ENCODE measurements at places on chromosomes 5 and 9.
A peak's percentile ranks its signal among the peaks of the same experiment; 100 is the strongest.

DNA sequence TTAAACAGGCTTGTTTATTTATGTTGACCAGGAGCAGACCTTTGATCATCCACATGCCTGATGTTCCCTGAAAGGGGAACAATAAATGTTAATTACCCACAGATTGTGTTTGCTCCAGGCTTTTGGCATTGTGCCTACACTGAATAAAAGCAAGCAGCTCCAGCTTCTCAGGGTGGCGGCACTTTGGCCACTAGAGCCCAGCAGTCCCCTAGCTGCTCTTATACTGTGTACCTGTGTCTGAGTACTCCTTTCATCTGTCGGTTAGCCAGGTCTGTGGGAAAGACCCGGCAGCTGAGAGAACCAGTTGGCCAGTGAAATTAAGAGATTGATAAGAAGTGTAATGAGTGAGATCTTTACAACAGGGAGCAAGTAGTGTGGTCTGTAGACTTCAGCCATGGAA lies 254.8 kb upstream of the FTMT start:
- DNase-seq, result no peak

DNA sequence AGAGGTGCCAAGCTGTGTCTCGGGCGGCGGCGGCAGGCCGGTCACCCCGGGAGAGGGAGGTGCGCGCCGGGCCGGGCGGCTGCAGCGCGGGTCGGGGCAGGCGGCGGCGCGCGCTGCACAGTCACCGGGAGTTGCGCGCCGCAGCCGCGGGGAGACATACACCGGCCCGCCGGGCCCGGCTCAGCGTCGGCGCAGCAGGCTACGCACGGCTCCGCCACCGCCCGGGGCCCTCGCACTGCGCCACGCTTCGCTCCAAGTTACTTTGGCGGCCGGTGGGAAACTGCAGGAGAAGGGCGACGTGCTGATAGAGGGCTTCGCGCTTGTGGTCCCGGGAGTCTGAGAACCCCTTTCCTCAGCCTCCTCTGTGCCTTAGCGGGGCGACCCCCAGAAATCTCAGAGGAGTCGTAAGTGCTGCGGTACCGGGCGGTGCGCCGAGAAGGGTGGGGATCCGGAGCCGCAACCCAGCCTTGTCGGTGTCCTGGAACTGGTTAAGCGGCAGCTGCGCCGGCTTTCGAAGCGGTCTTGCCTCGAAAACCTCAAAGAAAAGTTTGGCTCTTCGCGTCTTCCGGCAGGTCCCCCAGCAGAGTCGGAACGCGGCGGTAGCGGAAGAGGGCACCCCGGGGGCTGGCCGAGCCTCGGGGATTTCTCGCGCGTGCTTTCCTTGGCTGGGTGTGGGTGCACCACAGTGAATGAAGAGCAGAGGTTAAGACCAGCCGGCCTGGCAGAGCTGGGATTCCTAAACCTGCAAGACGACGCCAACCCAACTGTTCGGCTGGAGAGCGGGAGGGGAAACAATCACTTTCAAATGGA lies at the start of gene EFNA5:
Gene EFNA5 (minus strand): TSS at position 6 of the 810 bp plus-strand sequence.
- DNase-seq, result peak; percentile 11

- no peak for DNase-seq
Observed at GRCh38 chr5:77558266-77558665, 66.2 kb upstream of the WDR41 start.

DNA sequence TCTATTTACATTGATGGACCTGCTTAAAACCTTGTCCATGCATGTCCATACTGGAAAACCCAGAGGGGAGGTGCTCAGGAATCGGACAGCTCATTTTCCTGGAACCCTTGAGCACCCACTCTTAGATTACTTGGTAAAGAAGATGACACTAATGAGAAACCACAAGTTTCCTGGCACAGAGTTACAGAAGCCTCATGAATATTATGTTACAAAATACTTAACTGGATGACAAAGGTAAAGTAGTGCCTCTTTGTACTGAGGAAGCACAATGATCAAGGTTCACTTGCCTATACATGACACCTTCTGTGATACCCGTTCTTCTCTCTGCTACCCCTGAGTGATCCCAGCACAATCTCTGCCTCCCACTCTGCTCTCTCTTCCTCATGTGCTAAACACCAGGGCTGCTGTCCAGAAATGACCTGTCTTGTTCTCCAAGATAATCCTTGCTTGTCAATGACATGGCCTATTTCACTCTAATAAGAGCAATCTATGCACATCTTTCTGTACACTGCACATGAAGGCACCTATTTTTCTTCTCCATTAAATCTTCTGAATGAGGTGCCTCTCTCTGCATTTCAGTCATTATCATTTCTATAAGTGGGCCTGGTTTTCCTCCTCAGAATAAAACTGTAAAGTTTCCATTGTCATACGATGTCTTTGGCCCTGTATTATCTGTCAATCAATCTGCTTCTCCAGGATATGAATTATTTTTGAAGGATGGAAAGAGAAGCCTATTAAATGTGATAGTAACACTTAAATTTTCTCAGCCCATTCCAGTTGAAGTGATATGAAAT lies 684.0 kb upstream of the ACO1 start:
- DNase-seq, result no peak

GRCh38 chr5:526456-527088 lies 2.3 kb upstream of the SLC9A3 start:
- DNase-seq, result no peak

- DNase-seq, result no peak
Observed at GRCh38 chr5:171997011-171997410, 9.4 kb downstream of the FBXW11 start.

- peak; percentile 100 for DNase-seq
Observed at GRCh38 chr5:32312595-32313332, at the start of gene MTMR12. TSS of gene MTMR12 (minus strand) at chr5:32312939. CDS start at chr5:32312838, 101 bp downstream.

DNA sequence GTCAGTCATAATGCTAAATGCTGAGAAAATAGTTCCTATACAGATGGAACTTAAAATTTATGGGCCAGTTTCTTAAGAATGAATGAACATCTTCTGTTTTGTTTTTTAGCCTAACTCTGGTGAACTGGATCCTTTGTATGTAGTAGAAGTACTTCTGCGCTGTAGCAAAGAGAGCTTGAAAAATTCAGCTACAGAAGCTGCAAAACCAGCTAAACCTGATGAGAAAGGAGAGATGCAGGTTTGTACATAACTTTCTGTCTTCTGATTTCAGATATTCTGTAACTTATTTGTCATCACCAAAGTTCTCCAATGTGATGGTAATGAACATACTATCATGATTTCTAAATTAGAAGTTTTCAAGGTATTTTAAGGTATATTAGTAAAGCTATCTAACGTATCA lies 80.1 kb downstream of the MTREX start:
- no peak for DNase-seq

DNA sequence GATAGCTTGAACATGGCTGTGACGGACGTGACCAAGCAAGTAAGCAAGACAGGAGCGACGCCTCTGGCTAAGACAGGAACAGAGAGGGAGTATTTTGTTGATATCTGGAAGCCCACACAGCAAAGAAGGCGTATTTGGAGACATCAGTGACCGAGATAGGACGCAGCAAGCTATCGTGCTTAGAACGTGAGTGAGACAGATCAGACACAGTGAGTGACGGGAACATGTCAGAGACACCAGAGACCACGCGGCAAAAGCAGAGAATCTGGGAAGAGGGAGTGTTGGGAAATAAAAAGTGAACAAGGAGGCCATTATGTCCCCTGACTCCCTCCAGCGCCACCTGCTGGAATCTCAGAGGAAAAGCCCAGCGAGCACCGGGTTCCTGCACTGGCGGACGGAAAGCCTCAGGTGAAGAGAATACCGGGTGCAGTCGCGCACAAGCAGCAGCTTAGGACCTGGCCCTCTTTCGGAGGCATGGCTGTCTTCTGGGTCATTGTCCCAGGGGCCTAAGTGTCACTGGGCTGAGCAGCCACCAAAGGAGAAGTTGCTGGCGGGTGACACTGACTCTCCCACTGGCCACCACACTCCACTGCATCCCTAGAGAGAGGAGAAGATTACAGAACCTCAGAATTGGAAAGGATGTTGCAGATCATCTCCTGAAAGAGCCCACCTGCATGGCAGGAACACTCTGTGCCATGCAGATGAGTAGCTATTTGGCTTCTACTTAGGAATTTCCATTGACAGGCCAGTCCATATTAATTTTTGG lies 99.1 kb downstream of the FBXO38 start:
- peak; percentile 38 for DNase-seq

- no peak for DNase-seq
Observed at GRCh38 chr9:82583524-82583923, 479.4 kb downstream of the RASEF start.

GRCh38 chr5:119275146-119275545 lies 80.7 kb upstream of the TNFAIP8 start:
- DNase-seq, result no peak

DNA sequence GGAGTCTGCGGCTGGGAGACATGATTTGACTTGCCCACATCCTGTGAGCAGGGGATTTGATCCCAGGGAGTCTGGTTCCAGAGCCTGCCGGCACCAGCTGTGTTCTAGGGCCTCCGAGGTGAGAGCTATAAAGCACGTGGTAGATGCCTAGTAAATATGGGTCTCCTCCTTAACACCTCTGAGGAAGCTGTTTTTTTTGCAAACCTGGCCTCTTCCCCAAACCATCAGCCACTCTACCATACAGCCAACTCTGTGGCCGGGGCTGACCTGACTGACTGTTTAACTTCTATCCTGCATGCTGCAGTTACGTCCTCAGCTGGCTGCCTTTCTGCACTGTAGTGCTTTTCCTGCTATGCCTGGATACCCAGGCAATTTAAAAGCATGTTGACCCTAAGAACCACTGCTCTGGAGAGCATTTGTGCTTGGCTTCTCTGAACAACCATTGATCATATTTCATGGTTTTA lies 220.5 kb downstream of the SLIT3 start:
- no peak for DNase-seq

DNA sequence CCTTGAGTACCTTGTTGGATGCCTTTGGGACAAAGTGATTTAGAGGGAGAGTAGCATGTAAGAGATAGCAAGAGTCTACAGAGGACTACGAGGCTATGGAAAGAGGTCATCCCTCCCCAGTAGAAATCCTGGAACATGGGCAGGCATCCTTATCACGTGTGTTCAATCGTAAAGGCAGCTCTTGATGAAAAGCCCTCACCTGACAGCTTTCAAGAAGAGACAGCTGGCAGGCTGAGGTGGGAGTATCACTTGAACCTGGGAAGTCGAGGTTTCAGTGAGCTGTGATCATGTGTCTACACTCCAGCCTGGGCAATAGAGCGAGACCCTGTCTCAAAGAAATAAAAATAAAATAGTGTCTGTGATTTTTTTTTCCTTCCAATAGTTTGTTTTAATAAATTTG lies 112.6 kb downstream of the PCSK5 start:
- no peak for DNase-seq

DNA sequence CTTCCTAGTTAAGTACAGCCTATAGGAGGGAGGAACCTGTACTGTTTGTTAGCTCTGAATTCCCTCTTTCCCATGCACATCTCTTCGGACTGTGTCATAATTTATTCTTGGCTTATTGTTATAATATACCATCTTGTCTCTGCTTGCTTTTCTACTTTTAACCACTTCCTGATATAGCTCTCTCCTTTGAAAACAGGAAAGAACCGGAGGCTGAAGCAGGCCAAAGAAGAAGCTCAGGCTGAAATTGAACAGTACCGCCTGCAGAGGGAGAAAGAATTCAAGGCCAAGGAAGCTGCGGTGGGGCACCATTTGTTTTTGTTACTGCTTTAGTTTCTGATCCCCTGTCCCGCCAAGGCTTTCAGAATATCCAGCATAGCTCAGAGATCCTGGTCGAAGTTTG lies 4.8 kb downstream of the ATP6V1G1 start:
- no peak for DNase-seq

- no peak for DNase-seq
Observed at GRCh38 chr5:132662925-132663770, 5.2 kb downstream of the IL13 start.

- DNase-seq, result no peak
Observed at GRCh38 chr5:171953860-171954701, 52.4 kb downstream of the FBXW11 start.

GRCh38 chr5:159310511-159310910 lies 19.8 kb downstream of the IL12B start:
- no peak for DNase-seq

DNA sequence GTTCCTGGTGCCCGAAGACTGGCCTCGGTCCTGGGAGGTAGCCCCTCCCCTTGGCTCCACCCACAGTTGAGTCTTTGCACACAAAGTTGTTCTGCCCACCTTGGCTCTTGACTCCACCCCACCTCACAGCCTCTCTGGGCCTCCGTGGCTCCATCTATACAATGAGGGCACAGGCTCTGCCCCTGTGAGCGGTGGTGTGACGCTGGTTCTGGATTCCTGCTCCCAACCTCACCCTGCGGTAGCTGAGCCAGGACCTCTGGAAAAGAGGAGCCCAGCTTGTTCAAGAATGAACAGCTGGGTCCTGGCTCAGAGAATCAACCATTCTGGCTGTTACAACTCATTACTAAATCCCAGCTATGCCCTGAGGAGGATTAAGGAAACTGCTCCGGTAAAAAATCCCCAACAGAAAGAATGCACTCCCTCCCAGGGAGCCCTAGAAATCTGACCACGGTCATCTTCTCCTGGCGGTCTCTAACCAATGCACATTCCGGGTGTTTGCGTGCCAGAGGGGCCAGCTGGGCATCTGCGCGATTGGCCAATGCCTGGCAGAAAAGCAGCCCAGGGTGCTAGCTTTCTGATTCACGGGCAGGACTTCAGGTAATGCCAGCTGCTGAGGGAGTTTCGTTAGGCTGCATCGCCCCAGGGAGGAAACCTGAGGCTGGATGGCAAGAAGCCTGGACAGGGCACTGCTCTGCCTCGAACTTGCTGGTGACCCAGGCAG lies 9.9 kb upstream of the GRHPR start:
- DNase-seq, result no peak

All from globus pallidus (tissue), 1 donor.